ENCODE measurements at places on chromosomes 16 and 17.
A peak's percentile ranks its signal among the peaks of the same experiment; 100 is the strongest.

GRCh38 chr17:41666237-41666641 lies 22.4 kb upstream of the EIF1 start:
- peak; percentile 45 for DNase-seq

DNA sequence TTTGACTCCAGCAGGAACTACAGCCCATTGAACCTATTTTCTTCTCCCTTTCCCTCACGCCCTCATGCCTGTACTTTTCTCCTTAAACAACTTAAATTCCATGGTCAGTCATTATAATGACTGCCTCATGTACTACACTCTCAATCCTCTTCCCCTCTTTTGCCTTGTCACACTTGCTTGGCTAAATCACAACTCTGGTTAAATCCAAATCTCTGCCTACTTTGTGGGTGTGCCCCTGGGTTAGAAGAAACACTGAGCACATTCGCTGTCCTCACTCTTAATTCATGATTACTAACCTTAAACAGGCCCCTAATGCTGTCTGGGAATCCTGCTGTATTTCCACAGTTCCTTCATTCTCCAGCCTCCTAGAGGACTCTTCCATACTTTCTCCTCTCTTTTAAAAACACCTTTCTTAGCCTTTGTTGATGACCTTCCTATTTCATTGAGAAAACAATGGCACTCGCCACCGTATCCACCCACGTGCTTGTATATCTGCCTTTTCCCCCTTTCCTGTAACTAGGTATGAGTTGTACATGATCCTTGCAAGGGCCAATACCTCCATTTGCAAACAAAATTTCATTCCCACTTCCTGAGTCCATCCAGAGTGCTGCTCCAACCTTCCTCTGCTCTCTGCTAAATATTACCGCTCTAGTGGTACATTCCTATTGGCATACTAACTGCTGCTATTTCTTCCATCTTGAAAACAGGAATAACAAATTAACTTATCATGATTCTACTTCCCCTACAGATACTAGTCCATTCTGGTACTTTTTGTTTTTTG lies 28.9 kb downstream of the ZNRF1 start:
- DNase-seq = no peak

DNA sequence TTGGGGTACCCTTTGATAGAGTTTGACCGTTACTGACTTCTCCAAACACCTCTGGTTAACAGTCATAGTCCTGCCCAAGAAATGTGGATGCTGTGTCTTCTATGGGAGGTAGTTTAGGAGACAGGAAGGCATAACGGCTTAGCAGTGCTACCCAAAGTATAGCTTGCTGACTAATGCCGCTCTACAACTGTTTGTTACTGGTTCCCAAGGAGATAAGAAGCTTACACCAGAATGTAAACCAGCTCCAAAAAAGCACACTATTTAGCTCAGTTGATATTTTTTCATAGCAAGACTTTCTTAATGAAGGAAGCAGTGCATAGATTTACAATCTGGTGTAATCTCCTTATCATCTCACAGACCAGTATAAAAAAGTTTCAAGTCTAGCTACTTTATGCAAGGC lies 95.7 kb downstream of the HS3ST3B1 start:
- no peak for DNase-seq

DNA sequence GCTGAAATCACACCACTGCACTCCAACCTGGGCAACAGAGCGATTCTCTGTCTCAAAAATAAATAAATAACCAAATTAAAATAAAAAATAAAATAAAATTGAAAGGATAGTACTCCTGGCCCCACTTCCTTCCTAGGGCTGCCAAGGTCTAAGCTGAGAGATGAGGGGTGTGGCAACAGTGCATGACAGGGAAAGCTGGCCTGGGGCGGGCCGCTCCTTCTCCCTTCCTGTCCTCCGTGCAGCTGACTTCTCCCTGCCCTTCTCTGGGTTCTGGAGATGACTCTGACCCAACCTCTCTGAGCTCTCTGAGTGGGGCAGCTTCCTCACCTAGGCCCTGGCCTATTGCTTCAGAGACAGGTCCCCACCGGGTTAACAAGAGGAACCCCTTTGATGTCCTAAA lies 8.7 kb upstream of the SLC25A39 start:
- DNase-seq = peak; percentile 36
